ENCODE measurements at places on chromosomes 16 and 17.

DNA sequence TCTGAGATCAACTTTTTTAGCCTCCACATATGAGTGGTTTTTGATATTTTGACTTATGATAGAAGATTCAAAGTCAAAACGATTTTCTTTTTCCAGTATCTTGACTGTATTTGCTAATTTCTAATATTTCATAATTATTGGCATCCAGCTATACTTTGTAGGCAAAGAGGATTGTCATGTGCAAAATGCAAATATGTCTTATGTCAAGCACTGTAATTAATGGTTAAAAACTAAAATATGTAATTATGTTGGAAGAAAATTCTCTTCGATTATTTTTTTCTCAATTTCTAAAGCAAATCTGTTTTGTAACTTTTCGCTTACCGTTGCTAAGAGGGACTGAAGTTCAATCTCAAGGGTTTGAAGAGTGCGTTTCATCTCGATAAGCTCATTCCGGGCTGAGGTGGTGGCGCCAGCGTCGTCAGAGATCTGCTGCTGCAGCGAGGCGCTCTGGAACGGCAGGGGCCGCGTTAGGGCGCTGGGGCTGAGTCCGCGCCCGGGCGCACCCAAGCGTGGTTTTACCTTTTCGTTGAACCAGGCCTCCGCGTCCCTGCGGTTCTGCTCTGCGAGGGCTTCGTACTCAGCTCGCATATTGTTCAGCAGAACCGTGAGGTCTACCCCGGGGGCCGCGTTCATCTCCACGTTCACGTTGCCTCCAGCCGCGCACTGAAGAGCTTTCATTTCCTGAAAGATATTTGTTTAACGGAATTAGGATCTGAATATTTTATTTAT, 3.0 kb downstream of the KRT27 start:
- DNase-seq, result peak; percentile 5

DNA sequence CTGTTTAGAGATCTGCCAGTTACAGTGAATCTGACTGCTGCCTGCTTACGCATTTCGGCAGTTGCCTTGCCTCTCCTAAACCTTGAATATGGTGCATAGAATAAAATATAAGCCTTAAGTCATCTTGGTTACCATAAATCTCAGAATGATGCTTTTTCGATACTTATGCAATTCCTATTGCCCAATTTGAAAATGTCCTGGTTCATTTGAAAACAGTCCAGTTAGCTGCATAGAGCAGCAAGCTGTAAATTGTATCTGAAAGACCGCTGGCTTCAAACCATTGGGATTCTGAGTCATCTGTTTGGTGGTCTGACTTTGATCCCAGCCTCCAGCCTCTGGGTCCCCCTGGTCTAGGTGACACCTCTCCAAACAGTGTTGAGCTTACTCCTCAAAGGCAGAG, 2.7 kb upstream of the PRKCA start:
- DNase-seq, result no peak

GRCh38 chr17:19372011-19372370, 6.3 kb upstream of the MAPK7 start:
- no peak for DNase-seq

- no peak for DNase-seq
Observed at GRCh38 chr16:81516478-81517149, 72.0 kb downstream of the CMIP start.

DNA sequence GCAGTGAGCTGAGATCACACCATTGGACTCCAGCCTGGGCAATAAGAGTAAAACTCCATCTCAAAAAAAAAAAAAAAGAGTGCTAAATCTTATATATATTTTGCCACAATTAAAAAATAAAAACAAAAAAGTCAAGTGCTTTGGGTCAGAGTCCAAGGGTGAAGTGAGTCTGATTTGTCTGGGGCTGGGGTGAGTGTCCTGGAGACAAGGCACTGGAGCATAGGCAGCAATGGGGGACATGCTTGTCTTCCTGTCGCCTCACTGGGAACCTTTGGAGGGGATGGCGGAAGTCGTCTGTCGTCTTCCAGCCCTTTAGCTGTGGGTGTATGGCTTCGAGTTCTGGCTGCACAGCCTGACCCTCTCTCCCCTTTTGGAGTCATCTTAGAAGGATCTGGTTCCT, 167.1 kb downstream of the NTN1 start:
- DNase-seq, result no peak

DNA sequence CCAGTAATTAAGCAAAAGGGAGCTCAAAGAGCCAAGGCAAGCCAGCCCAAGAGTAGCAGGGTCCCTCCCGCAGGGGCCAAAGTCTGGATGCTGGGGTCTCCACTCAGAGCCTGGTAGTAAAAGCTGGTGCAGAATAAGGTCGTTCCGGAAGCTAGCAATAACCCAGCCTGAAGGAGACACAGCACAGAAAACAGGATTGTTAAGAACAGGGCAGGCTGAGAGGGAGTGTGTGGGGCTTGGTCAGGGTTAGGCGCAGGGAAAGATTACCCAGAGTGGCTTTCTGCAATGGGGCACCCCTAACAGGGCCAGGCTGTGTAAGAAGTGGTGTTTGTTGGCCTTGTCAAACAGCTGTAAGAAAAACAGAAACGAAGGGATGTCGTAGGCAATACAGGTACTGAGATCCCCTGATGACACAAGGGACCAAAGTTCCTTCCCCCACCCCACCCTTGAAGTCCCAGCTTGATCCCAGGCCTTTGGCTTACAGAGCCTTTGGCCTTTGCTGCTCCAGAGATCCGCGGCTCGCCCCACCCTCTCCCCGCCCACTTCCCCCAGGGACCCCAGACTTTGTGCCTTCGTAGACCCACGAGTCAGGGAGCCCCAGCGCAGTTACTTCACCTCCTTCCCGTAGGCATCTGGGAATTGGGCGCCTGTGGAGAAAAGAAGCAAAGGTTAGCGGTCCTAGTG, 712 bp downstream of the TMEM256 start:
- no peak for DNase-seq

GRCh38 chr17:16419074-16419928, 3.9 kb downstream of the TRPV2 start:
- no peak for DNase-seq

GRCh38 chr16:30609002-30609925, 925 bp downstream of the ZNF689 start:
- DNase-seq, result no peak

DNA sequence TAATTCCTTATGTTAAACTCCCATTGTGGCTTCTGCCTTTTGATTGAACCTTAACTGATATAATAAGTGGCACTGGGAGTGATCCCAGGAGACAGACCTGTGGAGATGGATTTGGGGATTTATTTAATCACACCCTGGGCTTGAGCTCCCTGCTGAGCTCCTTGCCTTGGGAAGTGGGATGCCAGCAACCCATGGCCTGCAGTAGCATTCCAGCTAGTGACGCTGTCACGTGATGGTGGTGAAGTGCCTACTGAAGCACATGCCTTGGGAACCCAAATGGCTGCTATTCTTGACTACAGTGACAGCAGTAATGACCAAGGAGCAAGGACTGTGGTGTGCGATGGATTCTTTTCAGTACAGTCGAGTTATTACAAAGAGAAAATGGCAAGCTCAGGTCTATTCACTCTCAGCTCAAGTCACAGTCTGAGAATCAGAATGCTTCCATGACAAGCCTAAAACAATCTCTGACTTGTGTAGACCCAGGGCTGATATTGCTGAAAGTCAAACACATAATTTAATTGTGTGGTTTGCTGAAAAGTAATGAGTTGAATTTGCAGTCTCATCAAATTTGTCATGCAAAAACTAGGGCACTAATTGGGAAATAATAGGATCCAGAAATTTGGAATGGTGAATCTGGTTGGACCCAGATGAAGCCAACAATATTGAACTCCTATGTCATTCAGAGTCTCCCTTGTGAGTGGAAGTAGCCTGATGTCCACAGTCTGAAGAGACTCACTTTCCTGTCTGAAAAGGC, 47.1 kb downstream of the BCL7C start:
- DNase-seq, result no peak

- no peak for DNase-seq
Observed at GRCh38 chr16:12386192-12386591, 409.7 kb downstream of the SNX29 start.

- no peak for DNase-seq
Observed at GRCh38 chr16:54000361-54000760, 286.2 kb downstream of the IRX3 start.

DNA sequence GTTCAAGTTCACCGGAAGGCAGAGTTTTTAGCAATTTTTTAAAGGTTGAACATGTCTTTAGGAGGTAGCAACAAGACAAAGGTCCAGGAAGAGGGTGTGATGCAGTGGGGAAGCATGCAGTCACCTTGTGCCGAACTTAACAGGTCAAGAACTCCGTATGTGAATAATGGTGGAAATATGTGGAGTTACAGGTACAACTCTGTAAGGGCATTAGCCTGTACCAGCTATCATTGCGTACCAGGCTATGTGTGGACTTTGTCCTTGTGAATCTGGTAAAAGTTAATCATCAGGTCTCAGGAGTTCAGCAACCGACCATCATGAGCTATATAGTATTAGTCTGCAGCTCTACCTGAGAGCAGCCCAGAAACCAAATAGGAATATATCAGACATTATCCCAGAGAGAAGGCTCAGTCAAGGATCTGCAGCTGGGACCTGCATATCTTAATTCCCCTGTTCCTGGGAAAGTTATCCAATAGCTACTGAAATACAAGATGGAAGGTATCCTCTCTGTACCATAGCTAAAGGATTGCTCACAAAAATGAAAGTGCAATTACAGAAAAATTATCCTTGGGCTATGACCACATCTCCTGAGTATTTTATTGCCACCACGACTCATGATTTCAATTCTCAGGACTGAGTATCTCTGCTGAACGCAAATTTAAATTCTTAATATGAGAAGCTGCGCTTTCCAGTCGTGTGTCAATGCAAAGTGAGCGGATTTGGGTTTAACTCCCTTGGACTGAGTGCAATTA, 469.3 kb downstream of the CDH13 start:
- DNase-seq, result no peak

- no peak for DNase-seq
Observed at GRCh38 chr17:64200080-64201032, 62.7 kb downstream of the TEX2 start.

DNA sequence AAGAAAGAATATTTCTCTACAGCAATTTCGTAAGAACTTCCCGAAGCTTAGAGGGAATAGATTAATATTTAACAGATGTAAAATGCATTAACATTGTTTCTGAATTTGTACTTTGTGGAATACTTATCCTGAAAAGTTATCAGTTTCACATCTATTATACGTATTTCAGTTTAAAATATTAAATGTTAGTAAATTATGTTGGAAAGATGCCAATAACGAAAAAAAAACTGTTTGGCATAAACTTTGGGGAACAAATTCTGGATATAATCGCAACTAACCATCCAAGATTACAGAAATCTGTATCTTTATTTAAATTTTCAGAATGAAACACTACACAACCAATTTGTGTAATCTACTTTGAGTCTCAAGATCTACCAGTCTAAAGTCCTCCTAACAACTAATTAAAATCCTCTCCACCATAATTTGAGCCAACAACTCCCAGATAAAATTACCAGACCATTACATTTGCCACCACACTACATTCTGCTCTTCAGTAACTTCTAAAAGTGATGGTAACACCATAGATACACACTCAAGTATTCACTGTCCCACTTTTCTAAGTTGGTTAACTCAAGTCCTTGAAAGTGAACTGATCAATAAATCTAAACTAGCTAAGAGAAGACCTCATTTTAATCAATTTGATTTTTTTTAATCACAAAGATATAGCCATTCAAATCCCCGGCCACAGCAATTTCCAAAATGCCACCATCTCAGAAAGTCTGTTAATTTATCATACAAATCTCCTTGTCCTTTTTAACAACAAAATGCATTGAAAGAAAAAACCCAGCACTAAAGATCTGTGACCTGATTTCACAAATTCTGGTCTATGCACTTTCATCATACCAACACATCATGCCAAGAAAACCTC, 2.0 kb downstream of the SIAH1 start:
- no peak for DNase-seq

DNA sequence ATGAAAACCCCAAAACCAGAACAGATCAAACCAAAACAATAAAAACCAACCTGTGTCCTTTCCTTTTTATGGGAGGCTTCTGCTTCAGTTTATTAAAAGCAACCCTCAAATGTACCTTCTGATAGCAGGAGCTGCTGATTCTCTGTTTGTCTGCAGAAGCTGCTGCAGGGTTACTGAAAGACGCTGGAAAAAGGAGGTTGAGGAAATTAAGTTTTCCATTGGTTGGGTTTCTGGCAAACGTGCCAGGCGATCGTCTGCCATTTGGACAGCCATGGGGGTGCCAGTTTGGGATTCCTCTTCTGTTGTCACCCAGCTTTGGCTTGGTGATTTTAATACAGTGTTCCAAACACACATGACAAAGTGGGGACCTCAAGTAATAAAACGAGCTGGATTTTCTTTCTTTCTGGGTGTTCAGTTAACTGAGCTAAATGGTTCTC, 185.4 kb upstream of the ZFHX3 start:
- DNase-seq, result no peak

- no peak for DNase-seq
Observed at GRCh38 chr16:24993722-24994686, 21.2 kb downstream of the ARHGAP17 start.

DNA sequence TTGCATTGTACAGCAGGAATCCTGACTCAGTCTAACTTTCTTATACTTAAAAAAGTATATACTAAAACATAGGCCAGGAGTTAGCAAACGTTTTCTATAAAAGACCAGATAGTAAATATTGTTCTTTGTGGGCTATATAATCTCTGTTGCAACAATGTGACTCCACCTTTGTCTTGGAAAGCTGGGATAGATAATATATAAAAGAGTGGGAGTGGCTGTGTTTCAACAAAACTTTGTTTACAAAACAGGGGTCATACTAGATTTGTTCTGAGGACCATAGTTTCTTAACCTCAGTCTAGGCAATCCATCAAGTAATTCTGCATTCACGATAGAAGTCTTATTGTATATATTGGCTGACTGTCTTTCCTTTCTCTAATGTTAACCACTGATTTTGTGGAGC, 9.0 kb upstream of the TBC1D3B start:
- no peak for DNase-seq

GRCh38 chr17:49431743-49432142, 17.1 kb upstream of the PHB1 start:
- no peak for DNase-seq

- no peak for DNase-seq
Observed at GRCh38 chr16:56936950-56937349, 5.0 kb downstream of the HERPUD1 start.

DNA sequence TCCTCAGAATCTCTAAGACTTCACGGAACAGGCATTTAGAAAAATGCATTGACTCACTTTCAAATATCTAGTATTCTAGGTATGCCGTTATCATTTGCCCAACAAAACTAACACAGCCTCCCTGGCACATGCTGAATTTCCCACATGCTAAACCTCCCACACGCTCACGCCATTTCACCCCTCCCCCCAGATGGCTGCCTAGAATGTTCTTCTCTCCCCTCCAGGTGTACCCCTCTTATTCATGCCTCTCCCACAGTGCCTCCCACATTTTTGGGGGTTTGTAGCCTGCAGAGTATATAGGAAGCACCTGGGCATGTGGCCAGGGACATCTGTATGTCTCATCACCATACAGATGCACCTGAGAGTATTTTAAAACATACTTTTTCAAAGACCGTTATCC, 38.2 kb upstream of the ICAM2 start:
- DNase-seq, result no peak

DNA sequence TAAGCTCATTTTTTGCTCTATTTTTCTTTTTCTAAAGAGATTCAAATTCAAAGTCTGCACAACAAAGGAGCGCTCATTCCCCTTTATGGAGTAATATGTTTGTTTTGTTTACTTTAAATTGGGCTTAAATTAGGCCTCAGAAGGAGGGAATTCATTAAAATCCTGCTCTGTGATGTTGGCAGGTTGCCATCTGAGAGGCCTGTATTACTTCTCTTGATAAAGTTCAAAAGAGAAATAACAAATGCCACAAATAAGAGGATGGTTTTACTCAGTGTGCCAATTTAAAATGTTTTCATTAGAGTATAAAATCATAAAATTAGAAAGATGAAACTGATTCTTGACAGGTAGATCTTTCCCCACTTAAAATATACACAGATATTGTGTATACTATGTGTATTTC, 54.5 kb upstream of the HLF start:
- no peak for DNase-seq

All from activated CD8-positive, alpha-beta memory T cell treated with anti-CD3 and anti-CD28 coated beads for 1 hour (primary cell).